NCI-H1930 (cell line): ENCODE measurements at places on chromosomes 4 and X.

GRCh38 chrX:1361910-1362309 is 25.3 kb downstream of the IL3RA start:
- no peak for DNase-seq

DNA sequence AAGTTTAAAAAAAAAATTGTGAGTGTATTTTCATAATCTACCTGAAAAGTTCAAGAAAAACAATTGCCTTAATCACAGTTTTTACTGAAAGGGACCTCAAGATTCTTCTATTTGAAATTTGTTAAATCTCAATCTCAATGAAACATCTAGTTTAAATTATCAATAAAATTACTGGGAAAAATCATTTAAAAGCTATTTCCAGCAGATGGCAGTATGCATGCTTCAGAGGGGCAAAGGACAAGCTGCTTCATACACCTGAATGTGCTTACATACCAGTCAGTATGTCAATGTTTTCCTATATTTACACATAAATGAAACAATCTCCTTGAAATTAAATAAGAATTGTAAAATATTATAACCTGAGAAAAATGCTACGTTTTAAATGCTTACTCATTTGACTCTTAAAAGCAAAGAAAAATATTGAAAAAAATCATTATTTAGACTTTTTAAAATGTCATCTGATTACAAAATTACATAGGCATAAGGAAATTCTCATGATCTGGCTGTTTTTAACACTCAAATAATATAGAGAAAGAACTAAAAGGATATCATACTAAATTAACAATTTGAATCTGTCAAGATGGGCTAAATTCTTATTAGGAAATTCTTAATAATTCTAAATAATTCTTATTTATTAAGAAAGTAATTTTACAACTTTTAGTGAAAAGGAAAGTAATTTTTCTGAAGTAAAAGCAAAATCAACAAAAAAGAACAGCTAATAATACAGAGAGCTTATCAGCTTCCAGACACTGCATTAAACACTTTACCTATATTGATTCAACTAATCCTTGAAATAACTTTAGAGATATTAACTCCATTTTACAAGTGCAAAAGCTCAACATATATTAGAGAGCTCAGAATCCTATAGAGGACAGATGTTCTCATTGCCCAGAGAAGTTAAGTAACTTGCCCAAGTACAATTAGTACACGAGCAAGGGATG is 242.1 kb downstream of the ADAMTS3 start:
- peak; percentile 33 for DNase-seq

GRCh38 chr4:180695851-180696250 is 1547.4 kb upstream of the TENM3 start:
- DNase-seq, result no peak

GRCh38 chr4:15378062-15378461 is 49.8 kb upstream of the C1QTNF7 start:
- DNase-seq, result no peak

- no peak for DNase-seq
These were observed 18.8 kb upstream of the MXD4 start for GRCh38 chr4:2280531-2281300.

- DNase-seq, result no peak
These were observed 2.4 kb upstream of the GDI1 start for GRCh38 chrX:154434394-154435168.

- DNase-seq, result no peak
These were observed 274.5 kb upstream of the FMR1 start for GRCh38 chrX:147637190-147637589.

GRCh38 chr4:129080129-129080528 is 13.2 kb downstream of the SCLT1 start:
- no peak for DNase-seq

- DNase-seq, result no peak
These were observed 47.7 kb downstream of the DDX3X start for GRCh38 chrX:41381685-41382084.

GRCh38 chr4:109191216-109191615 is 111.2 kb downstream of the COL25A1 start:
- no peak for DNase-seq

DNA sequence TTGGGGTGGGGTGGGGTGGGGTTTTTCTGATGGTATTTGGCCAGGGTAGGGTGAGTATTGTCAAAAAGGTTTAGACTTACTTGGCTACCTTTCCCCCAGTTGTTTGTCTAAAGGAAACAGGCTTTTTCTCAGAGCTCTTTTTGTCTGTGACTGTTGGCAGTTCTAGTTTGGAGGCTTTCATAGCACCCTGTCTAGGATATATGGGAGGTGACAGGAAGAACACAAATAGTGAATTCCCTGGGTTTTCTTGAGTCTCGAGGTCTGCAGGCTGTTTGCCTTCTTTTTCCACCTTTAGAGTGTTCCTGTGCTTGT is 13.5 kb downstream of the RPS6KA3 start:
- no peak for DNase-seq

DNA sequence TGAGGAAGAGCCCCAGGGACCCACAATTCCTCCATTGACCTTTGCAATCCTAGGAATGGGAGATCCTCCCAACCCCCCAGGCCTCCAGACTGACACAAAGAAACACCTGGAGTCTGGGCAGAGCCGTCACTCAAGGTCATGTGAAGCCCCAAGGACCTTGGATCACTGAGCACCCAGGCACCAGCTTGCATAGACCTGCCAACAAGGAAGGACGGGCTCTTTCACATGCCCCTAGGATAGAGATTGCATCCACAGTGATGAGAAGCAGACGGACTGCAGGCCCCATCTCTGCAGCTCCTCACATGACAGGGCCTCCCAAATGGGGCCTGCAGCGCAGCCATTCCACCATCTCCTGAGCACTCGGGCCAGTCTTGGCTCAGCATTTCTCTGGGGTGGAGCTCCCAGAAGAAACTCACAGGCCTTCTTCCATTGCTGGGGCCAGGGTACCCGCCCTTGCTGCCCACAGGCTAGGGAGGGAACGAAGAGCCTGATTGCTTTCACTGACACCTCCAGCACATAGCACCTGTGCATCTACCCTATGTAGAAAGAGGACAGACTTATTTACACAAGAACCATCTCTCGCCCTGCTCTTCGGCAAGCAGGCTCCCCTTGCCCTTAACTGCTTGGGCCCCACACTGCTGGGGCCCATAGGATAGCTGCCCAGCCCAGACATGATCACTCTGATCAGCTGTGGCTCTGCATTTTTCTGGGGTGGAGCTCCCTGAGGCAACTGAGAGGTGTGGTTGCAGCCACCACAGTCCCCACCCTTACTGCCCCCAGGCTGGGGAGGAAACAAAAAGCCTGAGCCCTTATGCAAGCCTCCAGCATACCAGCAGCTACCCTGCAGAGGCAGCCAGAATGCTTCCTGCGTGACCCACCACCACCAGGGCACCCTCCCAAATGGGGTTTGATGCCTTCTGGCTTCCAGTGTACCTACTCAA is 185.7 kb upstream of the ZCCHC13 start:
- DNase-seq, result no peak

DNA sequence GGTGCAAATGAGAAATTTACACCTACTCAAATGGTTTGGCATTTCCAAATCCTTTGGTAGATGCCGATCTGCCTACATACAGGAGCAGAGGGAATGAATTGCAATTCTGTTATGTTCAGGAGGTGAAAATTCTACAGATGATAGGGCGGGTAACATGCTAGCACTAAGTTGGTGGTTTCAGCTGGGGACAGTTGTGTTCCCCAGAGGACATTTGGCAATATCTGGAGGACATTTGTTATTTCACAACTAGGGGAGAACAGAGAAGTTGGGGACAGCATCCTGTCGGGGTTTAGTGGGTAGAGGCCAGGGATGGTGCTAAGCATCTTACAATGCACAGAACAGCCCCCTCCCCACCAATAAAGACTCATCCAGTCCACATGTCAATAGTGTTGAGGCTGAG is 96.5 kb upstream of the PUDP start:
- DNase-seq, result no peak

DNA sequence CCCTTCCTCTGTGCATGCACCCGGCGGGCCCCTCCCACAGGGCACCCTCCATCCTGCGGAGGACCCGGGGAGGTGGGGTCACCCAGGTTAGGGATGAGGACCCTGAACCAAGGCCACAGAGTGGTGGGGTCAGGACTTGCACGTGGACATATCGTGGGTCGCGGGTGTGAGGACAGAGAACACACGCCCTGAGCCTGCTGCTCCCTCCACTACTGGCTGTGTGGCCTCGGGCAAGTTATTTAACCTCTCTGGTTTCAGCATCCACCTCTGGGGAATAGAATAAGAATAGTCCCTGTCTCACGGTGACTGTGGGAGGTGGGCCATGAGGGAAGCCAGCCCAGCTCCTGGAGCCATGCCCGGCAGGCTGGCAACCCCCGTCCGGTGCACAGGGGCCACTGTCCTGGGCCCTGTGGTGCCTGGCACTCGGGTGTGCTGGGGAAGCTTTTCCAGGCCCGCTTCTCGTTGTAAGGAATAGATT is 5.1 kb downstream of the PSAPL1 start:
- no peak for DNase-seq

GRCh38 chr4:48509543-48509942 is 19.5 kb downstream of the ZAR1 start:
- DNase-seq, result no peak

DNA sequence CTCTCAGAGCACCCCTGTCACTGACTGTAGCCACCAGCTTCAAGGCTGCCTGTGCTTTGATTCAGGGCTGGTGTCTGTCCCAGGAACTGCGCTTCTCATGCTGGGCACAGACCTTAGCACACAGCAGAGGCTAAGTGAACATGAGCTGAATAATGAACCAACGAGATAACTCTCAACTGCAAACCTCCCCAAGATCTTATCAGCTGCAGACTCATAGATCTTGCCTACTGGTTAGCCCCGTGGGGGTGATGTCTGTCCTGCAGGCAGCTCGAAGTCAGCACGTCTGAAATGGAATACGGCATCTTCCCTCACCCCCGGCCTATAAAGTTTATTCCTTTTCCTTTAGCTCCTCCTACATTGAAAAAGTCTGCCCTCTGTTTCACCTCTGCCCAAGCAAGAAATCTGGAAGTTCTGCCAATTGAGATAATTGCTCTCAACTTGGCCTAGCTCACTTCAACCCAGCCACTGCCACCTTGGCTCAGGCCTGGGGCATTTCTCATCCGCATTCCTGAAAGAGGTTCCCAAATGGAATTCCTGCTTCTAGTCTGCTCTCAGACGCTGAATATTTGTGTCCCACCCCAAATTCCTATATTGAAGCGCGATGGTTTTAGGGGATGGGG is 73.7 kb downstream of the GATB start:
- DNase-seq, result no peak

DNA sequence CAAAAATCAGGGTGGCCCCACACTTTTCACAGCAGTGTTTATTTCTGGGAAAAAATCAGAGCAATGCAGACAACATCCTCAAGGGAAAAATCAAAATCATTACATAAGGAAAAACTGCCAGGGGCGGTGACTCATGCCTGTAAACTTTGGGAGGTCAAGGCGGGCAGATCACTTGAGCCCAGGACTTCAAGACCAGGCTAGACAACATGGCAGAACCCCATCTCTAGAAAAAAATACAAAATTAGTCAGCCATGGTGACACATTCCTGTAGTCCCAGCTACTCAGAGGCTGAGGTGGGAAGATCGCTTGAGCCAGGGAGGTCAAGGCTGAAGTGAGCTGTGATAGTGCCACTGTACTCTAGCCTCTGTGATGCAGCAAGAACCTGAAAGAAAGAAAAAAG is 102.8 kb downstream of the NAF1 start:
- DNase-seq, result no peak

GRCh38 chr4:174714393-174715211 is 114.4 kb downstream of the GLRA3 start:
- no peak for DNase-seq

- peak; percentile 13 for DNase-seq
These were observed 250.5 kb downstream of the TECRL start for GRCh38 chr4:64158648-64159326.

DNA sequence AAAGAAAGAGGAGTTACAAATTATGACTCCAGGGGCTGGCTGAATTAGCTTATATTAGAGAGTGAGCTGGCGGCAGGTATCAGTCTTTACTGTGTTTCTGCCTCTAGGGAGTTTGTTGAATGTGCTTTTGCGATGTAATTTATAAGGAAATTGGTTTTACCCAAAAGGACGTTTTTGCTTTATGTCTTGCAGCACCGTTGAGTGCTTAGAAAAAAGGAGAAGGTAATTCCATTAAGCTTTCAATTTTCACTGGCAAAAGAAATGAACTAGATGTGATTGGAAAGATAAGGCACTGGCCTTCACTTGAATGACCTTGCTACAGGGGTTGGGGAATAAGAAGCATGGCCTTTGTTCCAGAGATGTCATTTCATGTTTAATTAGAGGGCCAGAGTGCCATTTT is 74.9 kb upstream of the CBR4 start:
- DNase-seq, result no peak

DNA sequence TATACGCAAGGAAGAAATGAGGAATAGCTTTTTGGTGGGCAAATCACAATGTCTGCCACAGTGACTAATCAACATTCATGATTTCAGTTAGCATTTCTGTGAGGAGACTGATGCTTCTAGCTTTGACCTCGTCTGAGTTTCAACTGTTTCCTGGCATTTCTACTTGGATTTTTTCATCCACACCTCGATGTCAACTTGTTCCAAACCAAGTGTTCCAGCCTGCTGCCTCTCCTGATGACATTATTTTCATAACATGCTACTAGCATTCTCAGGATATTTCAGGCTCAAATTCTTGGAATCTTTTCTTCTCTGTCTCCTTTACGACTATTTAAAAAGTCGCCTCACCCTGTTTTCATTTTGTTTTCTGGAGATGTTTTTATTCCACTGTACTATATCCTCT is 90.3 kb upstream of the TEX13D start:
- no peak for DNase-seq

DNA sequence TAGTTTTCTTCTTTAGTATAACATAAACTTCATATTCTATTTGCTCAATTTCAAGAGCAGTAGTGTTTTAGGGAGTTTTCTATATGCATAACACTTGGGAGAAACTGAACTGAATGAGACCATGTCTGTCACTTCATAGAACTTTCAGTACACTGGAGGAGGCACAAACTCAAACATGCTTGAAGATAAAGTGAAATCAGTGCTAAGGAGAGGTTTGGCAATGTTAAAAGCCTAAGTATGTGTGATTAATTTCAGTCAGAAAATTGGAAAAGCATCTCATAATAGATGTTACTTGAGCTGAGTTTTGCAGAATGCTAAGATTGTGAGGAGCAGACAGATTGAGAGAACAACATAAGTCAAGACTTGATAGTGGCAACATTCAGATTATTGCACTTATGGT is 411.2 kb upstream of the HS3ST1 start:
- no peak for DNase-seq

DNA sequence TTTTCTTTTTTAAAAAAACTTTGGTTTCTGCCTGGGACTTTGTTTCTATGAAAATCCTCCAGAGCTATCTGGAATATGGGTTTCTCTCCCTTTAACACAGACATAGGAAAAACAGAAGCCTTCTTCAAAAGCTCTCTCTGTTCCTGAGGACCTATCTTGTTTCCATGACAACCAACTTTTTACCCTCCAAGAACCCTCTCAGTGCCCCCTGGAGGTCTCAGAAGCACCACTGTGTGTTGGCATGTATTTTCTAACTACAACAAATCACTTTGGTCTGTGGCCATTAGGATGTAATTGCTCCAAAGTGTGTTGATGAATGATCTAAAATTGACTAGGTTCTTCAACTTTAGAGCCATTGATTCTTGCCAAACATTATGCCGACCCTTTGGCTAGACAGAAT is 1331.6 kb downstream of the ADGRL3 start:
- no peak for DNase-seq

GRCh38 chr4:101292901-101293300 is 54.4 kb downstream of the PPP3CA start:
- no peak for DNase-seq
